ENCODE measurements at places on chromosomes 6 and 20.

GRCh38 chr6:39173270-39173669 lies 56.0 kb downstream of the KCNK5 start:
- DNase-seq, result no peak

DNA sequence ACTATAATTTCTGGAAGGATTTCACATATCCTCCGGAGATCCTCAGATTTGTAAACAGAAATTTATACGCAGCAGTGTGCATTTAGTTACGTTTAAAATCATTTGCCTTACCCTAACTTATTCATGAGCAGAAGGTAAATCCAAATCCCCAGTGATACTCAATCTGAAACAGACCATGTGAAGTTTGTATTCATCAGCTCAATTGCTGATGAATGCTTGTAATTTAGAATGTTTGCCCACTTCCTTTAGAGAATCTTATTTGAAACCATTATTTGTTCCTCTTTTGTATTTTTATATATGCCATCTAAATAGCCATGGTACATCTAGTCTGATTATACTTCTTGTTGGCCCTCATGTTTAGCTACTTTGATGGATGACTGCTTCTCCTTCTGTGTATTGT lies 15.4 kb downstream of the TAAR1 start:
- no peak for DNase-seq

- DNase-seq, result no peak
Measured at GRCh38 chr6:146875927-146876270, 277.1 kb downstream of the ADGB start.

- DNase-seq, result peak; percentile 37
Measured at GRCh38 chr6:169800668-169801395, 49.4 kb downstream of the ERMARD start.

DNA sequence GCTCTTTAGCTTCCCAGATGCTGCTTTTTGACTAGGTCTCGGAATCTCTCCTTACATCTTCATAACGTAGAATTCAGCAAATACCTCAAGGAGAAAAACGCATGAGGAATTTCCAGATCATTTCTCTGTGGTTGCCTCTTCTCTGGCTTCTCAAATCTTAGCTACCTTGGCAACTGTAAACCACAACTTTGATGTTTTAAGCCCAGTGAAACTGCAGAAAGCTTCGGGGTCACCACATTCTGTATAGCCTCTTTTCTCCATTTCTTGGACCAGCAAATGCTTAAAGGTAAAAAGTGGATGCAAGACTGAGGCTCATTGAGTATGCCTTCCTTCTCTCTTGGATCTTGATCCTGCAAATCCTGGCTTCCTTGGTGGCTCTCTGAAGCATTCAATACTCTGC lies 125.5 kb upstream of the FBXL4 start:
- no peak for DNase-seq

GRCh38 chr6:168209420-168209819 lies 110.2 kb downstream of the DACT2 start:
- no peak for DNase-seq

GRCh38 chr6:6377621-6378020 lies 57.2 kb upstream of the F13A1 start:
- no peak for DNase-seq

GRCh38 chr6:42745083-42745639 lies 742 bp downstream of the TBCC start:
- DNase-seq, result no peak

DNA sequence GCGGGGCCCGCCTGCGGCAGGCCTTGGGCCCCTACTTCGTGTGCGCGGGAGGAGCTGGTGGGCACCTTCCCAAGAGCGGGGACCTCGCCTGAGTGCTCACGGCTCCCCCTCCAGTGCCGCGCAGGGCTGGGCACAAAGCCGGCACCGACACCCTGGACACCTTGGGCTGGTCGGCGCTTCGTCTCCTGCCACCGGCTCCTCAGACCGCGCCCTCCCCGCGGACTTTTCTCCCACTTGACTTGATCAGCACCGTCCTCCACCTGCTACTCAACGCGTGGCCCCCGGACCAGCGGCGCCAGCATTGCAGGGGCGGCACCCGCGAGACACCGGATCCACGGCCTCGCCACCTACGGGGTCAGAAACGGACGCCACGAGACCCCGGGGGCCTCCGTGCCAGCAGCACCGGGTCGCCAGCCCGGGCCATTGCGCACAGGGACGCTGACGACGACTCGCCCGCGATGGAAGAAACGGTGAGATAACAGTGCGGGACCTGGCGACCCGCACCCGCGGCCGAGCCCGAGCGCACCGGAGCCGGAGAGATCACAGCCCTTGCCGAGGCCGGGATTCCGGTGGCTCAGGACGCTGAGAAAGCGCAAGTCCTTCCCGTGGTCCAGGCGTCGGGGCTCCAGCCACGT lies 154.2 kb downstream of the DLL1 start:
- DNase-seq, result no peak

- no peak for DNase-seq
Measured at GRCh38 chr20:38842558-38842981, 37.1 kb downstream of the PPP1R16B start.

GRCh38 chr6:38171997-38172738 lies 352.6 kb downstream of the ZFAND3 start:
- no peak for DNase-seq
